ENCODE measurements at places on chromosomes 7 and 10. TPM values are rescaled to one million over a fixed set of nuclear protein-coding genes. Genes with fewer than 3 reads are reported as not detected.

The CDK5 gene
- total RNA-seq: 7.3 TPM

The NKX2-3 gene
- total RNA-seq: 2.8 TPM

The VAX1 gene
- not detected for total RNA-seq

The SLC29A3 gene
- total RNA-seq: 6.9 TPM

The SLC16A12 gene
- total RNA-seq: 0.22 TPM

The LIPN gene
- 0.74 TPM for total RNA-seq

The PLEKHS1 gene
- 0.13 TPM for total RNA-seq

The RBM20 gene
- total RNA-seq: 4.6 TPM

The ADRA2A gene
- 187 TPM for total RNA-seq

The TDRD1 gene
- total RNA-seq: 0.16 TPM

The VSIR gene
- total RNA-seq: 128 TPM

The HIPK2 gene
- total RNA-seq: 217 TPM

The CPA2 gene
- total RNA-seq: 2.2 TPM

The PPP1R9A gene
- 13.8 TPM for total RNA-seq

GRCh38 chr10:103874730-103875129 lies 19.4 kb upstream of the SH3PXD2A start:
- no peak for DNase-seq

GRCh38 chr7:41007351-41007751 lies 695.5 kb downstream of the INHBA start:
- no peak for DNase-seq

DNA sequence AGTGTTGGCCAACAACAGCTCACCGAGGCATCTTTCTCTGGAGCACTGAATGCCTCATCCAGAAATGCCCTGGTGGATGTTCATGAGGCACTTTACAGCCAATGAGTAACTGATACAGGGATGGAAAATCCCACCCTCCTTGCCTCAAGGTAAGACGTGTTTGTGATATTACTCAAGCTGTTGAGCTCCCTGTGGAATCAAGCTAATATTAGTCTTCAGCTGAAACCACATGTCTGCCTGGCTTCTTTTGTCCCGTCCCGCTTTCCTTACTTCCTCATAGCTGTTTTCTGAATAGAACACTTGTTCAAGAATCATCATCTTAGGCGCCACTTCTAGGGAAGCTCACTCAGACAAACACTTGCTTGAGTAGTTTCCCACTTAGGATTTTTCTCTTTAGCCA lies 422.4 kb downstream of the INHBA start:
- no peak for DNase-seq

GRCh38 chr10:102159831-102160230 lies 7.6 kb downstream of the NOLC1 start:
- DNase-seq: no peak

GRCh38 chr10:15726042-15726441 lies 6.3 kb upstream of the ITGA8 start:
- no peak for DNase-seq

GRCh38 chr7:5580714-5581395 lies 157.2 kb upstream of the TNRC18 start:
- DNase-seq: no peak

- DNase-seq: no peak
Measured at GRCh38 chr10:87578160-87578841, 73.6 kb downstream of the MINPP1 start.

DNA sequence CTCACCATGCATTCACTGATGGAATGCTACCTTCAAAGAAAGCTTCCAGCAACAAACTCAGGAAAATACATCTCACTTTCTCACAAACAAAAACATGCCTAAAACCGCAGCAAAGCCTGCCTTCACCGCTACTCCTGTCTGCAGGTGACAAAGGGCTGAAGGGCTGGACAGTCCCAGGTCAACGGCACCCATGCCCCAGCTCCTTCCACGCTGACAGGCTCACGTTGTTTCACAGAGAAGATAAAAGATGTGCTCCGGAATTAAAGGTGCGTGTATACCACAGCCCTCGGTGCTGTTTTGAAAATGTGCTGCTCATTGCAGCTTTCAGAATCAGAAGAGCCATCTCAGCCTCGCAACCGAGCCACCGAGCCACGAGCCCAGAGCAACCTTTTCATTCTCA lies 445.0 kb downstream of the PTPRN2 start:
- DNase-seq: peak; percentile 47

- no peak for DNase-seq
Measured at GRCh38 chr10:110793886-110794285, 77.8 kb upstream of the PDCD4 start.

- DNase-seq: no peak
Measured at GRCh38 chr7:84025332-84025927, 169.2 kb downstream of the SEMA3A start.

DNA sequence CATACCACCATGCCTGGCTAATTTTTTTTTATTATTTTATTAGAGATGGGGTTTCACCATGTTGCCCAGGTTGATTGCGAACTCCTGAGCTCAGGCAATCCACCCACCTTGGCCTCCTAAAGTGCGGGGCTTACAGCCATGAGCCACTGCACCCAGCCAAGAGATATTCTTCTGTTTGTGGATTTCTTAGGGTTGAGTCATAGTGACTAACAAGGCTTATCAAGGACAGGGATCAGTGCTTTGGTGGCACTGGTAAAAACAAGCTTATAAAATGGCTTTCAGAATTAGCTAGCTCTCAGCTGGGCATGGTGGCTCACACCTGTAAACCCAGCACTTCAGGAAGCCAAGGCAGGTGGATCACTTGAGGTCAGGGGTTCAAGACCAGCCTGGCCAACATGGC lies 122.4 kb downstream of the ZNF248 start:
- no peak for DNase-seq

DNA sequence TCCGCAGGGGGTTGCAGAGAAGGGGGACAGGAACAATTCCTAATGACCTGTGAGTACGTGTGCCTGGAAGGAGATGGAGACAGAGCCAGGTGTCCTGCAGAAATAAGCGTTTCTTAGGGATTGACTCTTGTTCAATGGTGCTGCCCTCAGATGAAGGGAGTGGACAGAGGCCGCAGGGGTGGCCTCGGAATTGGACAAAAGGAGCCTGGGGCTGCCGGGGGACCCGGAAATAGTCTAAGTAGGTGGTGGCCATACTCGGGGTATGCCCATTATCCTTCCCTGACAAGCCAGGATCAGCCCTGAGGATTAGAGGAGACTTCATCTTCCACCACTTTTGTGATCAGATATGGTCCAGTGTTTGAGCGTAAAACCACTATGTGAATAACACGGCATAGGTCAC lies 39.2 kb downstream of the ELFN1 start:
- DNase-seq: peak; percentile 74

- no peak for DNase-seq
Measured at GRCh38 chr7:132130497-132130896, 445.8 kb downstream of the PLXNA4 start.

GRCh38 chr7:47421456-47421855 lies 160.5 kb downstream of the TNS3 start:
- no peak for DNase-seq

DNA sequence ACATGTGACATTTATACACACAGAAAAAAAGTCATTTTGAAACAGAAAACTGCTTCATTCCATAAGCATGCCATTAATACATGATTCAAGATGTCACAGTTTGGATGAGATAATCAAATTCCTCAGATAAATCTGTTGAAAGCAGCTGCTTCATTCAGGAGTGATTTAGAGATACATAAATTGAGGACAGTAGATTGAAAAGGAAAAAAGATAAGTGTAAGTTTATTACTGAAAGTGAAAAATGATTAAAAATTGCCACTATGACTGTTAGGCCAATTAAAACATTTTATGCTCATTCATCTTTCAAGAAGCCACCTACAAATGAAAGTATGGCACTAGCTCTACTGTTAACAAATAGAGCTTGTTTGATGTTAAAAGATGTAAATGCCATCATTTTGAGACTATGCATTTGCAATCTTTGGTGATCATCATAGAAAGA lies 136.9 kb upstream of the CDK6 start:
- DNase-seq: no peak

- DNase-seq: no peak
Measured at GRCh38 chr10:9342885-9343570, 1288.5 kb downstream of the GATA3 start.

- DNase-seq: no peak
Measured at GRCh38 chr10:8103543-8103942, 49.1 kb downstream of the GATA3 start.

DNA sequence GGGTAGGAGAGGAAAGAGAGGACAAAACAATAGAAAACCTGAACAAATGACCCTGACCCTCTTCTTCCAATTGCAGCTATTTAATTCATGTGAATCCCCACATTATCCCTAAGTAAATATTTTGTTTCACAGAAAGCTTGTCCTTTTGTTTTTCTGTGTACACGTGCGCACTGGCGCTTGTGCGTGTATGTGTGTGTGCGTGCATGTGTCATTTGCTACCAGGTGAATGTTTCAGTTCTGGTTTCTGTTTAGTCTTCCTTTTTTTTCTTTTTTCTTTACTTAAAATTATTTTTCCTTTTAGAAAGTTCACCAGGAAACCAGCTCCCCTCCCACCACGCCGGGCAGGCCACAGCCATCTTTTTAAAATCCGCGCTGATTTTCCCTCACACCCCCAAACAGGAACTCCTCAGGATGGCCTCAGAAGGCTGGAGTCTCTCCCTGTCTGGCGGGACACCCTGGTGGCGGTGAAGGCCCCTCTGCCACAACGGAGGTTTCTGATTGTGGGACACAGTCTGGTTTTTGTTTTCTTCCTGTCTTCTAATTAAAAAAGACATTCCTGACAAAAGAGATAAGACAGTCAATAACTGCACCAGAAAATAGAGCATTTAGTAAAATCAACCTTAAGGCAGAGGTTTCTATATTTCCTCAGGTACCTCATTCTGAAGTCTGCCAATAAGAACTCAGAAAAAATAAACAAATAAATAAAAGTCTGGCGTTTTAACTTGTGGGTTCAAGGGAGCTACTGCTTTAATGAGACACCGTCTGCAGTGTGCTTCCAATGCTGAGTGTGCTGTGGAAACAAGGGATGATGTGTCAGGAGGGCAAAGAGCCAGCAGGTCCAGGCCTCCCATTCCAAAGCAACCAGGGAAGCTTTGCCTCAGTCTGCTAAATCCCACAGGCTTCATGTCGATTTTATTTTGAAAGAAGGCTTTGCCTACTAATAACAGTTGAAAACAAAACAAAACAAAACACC lies 17.4 kb downstream of the IRF5 start:
- no peak for DNase-seq

- DNase-seq: no peak
Measured at GRCh38 chr7:146117576-146117975, 975 bp downstream of the CNTNAP2 start.

- DNase-seq: no peak
Measured at GRCh38 chr7:41777894-41778596, 75.2 kb upstream of the INHBA start.

- no peak for DNase-seq
Measured at GRCh38 chr10:12656518-12657142, 307.3 kb downstream of the CAMK1D start.

All from mesenteric fat pad (tissue), 1 donor.